GM12865 (cell line): ENCODE measurements at places on chromosomes 7 and 10.

DNA sequence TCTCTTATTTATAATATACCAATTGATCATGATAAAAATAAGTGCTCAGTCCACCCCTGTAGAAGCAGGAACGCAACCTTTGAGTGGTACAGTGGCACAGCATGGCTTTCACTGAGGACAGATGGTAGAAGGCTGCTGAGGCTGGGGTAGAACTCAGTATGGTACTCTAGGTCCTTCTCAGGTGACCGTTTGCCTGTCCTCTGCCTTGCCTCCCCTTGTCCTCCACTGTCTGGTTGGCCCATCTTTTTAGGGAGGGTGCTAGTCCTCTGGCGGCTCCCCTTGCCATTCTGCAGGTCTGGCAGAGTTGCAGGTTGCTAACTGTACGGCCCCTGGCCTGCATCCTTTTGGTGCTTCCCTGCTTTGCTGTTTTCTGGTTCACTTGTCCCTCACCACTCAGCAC lies 27.3 kb downstream of the SLC18A2 start:
- DNase-seq, result no peak

DNA sequence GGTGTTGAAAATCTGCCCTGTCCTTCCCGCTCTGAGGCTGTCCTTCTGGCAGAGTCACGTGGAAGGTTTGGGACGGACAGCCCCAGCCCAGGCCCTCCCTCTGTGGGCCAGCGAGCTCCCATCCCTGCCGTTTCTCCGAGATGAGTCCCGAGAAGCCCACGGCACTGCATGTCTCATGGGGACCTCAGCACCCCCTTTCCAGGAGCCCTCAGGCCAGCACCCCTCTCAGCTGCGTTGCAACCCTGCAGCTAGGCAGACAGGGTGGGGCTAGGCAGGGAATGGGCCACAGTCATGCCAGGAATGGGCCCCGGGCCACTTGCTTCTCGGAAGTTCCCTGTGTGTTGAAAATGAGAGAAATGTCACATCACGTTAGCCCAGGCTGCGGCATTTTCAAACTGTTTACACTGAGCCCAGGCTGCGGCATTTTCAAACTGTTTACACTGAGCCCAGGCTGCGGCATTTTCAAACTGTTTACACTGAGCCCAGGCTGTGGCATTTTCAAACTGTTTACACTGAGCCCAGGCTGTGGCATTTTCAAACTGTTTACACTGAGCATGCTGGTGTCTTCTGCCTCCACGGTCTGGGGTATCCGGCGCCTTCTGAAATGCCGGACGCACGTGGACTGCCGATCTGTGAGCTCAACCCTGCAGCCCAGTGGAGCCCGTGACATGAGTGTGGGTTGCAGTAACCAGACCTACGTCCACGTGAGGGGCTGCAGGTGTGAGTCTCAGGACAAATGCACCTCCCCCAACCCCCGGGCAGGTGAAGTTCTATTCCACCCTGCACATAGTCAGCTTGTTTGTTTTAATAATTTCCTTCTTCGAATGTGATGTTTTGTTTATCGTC lies 42.6 kb downstream of the FAM20C start:
- DNase-seq, result no peak

- DNase-seq, result no peak
These were observed 67.2 kb downstream of the FAM107B start for GRCh38 chr10:14707481-14707880.

DNA sequence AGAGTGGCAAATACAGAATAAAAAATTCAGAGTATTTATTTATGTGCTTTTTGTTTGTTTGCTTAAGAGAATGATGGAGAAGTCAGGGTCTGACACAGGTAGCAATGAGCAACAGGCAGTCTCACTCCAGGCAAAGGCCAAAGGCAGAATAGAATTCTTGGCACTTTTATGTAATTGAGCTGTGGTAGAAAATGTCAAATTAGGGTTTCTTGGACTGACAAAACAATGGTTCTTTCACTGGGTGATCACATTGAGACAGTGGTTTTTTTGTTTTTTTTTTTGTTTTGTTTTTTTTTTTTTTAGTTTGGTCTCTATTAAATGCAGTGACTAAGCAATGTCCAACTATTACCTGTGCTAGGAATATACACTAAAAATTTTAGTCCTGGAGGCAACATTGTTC lies 27.4 kb downstream of the POM121L12 start:
- DNase-seq, result no peak

DNA sequence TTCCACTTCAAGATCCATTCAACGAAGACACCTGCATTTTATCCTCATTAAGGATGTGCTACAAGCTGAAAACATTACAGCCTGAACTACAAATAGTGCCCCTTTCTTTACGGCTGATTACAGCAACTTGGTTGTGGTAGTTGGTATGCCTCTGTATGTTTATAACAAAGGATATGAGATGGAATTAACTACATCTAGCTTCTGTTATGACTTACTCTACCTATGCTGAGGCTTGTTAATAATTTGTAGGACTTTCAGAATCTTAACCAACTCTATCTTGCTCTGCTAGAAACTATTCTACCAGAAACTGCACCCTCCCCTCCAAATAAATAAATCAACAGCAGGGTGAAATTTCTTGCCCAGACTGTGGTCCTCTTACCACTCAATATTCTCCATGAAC lies 448.1 kb downstream of the GRM8 start:
- DNase-seq, result no peak

- DNase-seq, result no peak
These were observed 2.5 kb downstream of the MTPAP start for GRCh38 chr10:30346615-30347014.

- no peak for DNase-seq
These were observed 108.4 kb downstream of the LYZL1 start for GRCh38 chr10:29397221-29397620.
